ENCODE measurements at places on chromosomes 3 and 15. TPM values are rescaled to one million over a fixed set of nuclear protein-coding genes. Genes with fewer than 3 reads are reported as not detected.

The CCR3 gene
- total RNA-seq, result not detected

GRCh38 chr3:33883951-33884561 is 85.6 kb downstream of the PDCD6IP start:
- peak; percentile 66 for DNase-seq

DNA sequence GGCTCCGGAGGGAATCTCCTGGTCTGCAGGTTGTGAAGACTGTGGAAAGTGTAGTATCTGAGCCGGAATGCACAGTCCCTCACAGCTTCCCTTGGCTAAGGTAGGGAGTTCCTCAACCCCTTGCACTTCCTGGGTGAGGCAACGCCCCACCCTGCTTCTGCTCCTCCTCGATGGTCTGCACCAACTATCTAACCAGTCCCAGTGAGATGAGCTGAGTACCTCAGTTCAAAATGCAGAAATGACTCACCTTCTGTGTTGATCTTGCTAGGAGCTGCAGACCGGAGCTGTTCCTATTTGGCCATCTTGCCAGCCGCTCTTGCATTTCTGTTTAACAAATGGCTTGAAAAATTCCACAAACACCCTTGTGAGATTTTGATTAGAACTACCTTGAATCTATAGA is 156.1 kb downstream of the STXBP5L start:
- no peak for DNase-seq

DNA sequence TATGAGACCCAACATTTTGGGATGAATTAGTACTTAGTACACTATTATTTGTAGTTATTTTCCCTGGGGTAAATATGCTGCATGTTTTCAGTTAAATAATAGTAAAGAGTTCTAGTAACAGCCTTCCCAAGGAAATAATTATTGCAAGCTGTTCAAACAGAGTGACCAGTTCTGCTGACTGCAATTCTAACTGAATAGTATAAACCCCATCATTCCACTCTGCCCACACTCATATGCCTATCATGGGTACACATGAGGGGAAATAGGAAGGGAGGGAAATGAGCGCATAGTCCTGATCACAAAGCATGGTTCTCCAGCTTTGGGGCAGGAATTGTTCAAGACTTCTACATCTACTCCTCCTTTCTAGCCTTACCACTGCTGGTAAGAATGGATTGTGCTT is 18.7 kb downstream of the UQCC5 start:
- no peak for DNase-seq

GRCh38 chr3:142115867-142116668 is 33.3 kb downstream of the TFDP2 start:
- no peak for DNase-seq

DNA sequence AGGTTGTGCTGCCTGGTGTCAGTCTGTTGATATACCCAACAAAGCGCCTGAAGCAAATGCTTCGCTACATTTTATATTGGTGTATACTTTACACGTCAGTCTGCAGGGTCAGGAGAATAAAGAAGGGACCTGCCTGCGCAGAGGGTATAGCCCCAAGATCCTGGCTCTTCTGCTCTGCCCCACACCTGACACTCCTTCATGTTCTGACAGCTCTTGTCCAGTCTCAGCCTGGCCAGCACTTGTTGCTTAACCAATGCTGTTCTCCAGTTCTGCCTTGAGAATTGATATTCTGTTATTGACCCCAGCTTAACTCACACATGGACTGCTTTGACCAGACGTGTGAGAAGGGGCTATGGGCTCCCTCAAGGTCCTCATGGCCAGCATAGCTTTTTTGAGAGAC is 35.8 kb upstream of the BSN start:
- no peak for DNase-seq

GRCh38 chr3:34582055-34582454 is 783.6 kb downstream of the PDCD6IP start:
- DNase-seq, result no peak

DNA sequence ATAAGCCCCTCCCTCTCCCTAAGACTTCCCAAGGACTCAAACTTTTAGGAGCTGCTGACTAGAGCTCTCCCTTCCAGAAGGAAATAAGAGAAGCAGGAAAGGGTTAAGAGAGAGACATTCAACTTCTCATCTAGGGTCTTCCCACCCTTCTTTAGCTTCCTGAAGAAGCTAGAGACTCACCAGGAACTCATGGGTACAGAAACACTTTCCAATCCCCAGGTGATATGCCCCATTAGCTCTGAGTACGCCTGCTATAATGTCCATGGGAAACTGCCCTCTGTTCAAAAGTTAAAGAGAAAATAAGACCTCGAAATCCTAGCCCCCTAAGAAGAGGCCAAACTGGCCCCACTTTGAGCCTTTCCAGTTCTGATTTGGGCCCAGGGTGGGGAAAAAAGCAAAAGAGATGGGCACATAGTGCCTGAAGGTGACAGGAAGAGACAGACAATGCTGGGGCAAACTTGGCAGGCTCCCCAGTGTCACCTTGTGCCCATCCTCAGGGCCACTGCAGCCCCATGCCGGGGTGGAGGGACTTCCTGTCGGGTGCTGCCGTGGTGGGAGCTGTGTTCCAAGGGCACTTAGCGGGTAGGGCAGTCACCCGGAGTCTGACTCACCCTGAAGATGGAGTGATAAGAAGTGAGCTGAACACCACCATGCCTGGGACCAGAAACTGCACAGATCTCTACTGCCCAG is 29.5 kb downstream of the CCDC12 start:
- DNase-seq, result peak; percentile 91

DNA sequence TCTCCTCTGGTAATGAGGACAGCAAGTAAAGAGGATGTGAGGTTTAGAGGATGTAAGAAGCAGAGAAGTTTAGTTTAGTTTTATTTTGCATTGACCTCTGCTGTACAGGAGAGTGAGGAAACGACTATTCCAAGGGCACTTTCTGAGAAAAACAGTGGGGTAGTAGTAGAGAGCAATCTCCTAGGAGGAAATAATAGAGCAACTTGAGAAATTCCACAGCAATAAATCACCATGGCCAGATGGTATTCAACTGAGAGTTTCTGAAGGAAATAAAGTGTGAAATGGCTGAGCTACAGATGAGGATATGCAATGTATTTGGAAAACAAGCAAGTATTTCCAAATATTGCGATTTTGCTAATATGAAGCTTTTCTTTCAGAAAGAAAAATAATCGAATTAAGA is 118.9 kb downstream of the DPH6 start:
- DNase-seq, result no peak

- DNase-seq, result no peak
Measured at GRCh38 chr3:23646184-23646920, 159.4 kb upstream of the UBE2E1 start.

GRCh38 chr3:136728473-136728872 is 23.7 kb downstream of the STAG1 start:
- DNase-seq, result no peak

DNA sequence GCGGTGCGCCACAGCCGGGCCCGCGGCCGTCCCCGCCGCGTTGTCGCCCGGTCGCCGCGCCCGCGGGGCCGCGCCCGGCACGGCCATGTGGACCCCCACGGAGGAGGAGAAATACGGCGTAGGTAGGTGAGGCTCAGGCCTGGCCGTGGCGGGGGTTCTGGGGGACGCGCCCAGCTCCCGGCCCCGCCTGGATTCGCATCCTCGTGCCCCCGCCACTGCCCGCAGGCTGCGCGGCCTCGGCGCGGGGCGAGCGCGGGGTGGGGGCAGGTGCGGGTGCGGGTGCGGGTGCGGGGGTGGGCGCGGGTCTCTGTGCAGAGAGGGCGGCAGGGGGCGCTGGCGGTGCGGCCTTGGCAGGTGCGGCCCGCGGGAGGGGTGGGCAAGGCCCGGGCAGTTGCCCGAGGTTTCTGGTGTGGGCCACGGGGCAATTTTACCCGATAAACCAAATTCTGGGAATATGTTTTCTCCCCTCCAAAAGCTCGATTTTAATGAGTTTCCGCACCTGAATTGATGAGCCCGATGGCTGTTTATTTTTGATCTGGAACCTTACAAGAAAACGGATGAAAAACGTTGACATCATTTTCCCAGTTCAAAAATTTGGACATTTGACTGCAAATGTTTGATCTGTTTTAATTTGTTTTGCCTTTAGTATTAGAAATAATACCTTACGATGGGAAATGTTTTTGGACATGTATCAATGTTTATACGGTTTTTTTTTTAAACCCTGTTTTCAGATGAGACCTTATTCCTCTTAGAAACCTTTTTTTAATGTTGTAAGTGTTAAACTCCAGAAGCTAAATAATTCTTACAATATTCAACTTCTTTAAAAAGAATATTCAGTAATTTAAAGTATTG is 678 bp downstream of the DOCK3 start:
- DNase-seq, result no peak

The CLDN18 gene
- not detected for total RNA-seq

The DLL4 gene
- total RNA-seq, result not detected

DNA sequence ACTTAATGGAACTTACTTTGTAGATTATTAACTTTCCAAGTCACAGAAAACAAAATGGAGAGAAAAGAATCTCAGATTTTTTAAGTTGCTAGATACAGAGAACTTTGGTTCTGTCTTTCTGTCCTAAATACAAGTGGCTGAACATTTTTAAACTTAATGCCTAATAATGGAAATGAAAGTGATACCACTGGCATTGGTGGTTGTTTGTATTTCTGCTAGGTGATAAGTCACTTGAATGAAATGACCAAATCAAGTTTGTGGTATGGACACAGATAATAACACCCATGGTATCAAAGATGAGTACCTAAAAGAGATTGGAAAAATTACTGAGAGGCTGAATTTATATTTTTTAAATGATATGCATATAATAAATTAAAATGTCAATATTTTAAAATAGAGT is 502.1 kb downstream of the CNTN6 start:
- no peak for DNase-seq

GRCh38 chr15:44698641-44699040 is 12.5 kb downstream of the PATL2 start:
- DNase-seq, result no peak

The NPTN gene
- total RNA-seq, result 116 TPM

- DNase-seq, result peak; percentile 83
Measured at GRCh38 chr3:37779289-37780152, 82.2 kb upstream of the CTDSPL start.

- DNase-seq, result no peak
Measured at GRCh38 chr3:57158325-57158724, 6.8 kb downstream of the IL17RD start.

DNA sequence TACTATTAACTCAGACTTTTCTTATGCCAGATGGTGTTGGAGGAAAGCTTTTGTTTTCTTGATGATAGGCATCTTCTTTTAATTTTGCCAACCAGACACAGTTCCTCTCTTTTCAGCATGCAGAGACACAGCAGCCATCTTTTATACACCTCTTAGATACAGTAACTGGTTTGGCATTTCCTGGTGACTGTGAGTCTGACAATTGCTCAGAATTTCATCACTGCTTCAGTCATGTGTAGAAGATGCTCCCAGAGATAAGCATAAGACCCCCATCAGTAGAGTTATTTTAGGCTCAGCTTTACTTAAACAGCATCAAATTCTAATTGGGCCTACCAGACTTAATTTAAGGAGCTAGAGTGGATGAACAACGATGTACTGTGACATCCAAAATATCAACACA is 779.0 kb downstream of the SQOR start:
- DNase-seq, result peak; percentile 18

The CDHR4 gene
- not detected for total RNA-seq

The SEMA7A gene
- total RNA-seq, result 30.4 TPM

The EXD1 gene
- not detected for total RNA-seq

GRCh38 chr3:170524073-170524472 is 61.8 kb downstream of the SLC7A14 start:
- DNase-seq, result no peak

GRCh38 chr3:134339331-134339730 is 34.9 kb downstream of the AMOTL2 start:
- no peak for DNase-seq

DNA sequence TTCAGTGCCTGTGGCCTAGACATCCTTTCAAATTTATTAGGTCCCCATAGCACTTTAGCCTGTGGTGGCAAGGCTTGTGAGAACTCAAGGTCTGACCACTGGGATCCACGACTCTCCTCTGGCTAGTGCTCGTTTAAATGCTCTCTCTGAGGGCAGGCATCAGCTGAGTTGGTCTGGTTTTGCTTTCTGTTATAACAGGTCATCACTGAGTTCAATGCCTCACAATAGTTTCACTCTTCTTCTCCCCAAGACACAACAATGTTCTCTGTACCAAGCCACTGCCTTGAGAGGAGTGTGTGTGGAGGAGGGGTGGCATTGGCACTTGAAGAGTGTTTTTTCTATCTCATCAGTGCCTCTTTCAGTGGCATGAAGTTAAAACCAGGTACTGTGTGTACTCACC is 7.6 kb downstream of the OR5K4 start:
- no peak for DNase-seq

Data from osteoblast (primary cell).